Ascending aorta (tissue), 2 donors: ENCODE measurements at places on chromosomes 7 and 10. TPM values are rescaled to one million over a fixed set of nuclear protein-coding genes. Genes with fewer than 3 reads are reported as not detected.

- DNase-seq: no peak
Measured at GRCh38 chr7:107165341-107165740, 3.5 kb upstream of the HBP1 start.

DNA sequence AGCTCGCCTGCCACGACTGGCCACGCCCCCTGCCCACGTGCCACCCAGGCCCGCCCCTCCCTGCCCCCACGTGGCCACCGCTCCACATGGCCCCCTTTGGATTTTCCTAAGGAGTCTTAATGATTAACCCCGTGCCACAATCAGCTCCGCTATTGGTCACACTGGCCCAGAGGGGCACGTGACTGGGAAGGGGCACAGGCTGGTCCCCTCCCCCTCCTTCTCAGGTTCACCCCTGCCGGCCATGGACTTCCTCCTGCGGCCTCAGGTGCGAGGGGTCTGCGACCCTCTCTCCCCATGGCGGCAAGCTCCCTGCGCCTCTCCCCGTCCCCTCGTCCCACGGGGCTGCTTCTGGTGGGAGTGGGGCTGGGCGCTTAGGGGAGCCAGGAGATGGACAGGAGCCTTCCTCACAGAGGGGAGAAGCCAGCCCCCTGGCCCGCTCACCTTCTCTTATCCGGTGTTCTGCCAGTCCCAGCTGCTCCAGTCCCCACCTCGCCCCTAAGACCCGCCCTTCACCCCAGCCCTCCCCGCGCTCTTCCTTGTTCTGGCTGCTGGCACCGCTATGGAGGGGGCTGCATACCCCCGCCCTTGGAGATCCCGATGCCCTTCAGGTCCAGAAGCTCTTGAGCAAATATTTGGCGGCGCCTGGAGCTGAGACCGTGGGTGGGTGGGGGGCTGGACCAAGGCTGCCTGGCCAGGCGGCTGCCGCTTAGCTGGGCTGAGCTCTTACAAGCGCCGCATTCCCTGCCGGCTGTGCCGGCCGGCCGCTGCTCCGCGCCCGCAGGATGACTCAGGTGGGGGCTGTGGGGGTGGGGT is 3.2 kb downstream of the SLC4A2 start:
- DNase-seq: no peak

Gene PRKCQ
- total RNA-seq: not detected

DNA sequence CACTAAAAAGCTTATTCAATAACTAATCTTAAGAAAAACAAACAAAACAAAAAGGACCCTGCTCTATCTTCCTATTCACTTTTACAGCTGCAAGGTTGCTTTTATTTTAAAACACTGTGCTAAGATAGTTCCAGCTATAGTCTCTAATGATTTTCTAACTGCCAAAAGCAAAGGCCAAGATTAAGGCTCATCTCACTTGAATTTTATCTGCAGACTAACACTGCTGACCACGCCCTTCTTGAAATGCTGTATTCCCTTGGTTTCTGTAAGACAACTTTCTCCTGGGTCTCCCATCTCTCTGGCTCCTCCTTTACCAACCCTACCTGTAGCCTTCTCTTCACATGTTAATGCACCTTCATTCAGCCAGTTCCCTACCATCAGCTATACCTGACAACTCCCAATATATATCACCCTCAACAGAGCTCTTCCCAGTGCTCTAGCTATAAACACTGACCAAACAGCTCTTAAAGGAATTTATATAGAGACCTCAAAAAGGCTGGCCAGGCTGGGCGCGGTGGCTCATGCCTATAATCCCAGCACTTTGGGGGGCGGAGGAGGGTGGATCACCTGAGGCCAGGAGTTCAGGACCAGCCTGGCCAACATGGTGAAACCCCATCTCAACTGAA is 11.7 kb downstream of the SRPK2 start:
- no peak for DNase-seq

- no peak for DNase-seq
Measured at GRCh38 chr7:73451780-73452398, 18.3 kb downstream of the FZD9 start.

Gene CYP3A4
- not detected for total RNA-seq

DNA sequence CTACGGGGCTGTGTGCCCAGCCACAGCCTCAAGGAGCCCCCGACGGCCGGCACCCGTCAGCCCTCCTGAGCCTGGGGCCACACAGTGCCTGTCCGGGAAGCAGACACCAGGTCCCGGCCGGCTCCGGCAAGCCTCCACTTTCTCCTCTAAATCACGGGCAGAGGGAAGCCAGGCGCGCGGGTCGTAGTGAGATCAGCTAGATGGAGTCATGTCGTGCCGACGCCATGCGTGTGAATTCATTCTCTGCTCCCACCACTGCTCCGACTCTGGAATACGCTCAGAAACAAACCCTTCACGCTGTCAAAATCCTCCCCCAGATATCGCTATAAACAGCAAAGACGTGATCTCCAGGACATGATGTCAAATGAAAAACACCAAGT is 93.7 kb upstream of the DNAAF5 start:
- DNase-seq: no peak

- DNase-seq: no peak
Measured at GRCh38 chr10:116740971-116741370, 1.4 kb downstream of the HSPA12A start.

DNA sequence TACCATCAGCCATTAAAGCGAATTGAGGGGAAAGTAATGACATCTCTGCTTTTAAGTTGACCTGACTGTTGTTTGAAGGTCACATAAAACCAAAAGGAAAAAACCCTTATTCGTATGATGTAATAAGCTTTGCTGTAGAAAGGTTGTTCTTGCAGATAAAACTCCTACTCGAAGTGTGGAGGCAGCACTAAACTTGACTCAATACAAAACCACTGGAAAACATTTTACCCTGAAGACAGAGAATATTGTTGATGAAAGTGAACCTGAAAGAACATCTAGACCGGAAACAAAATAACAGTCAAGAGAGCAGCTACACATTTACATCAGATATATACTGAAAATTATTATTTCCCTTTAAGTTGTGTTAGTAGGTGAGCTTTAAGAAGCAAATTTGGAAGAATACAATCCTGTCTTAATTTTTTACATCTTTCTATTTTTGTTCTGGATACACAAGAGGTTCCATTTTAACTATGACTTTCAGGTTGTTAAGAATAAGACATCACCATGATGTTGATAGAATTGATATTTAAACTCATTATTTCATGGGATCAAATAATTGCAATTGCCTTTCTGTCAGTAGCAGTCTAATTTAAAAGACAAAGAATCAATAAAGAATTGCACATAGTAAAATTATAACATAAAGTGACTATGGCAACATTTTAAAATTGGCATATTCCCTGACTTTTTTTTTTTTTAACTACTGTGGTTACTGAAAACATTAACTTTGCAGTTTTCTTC is 6.4 kb downstream of the ETV1 start:
- DNase-seq: no peak

GRCh38 chr10:127756264-127756663 is 19.3 kb downstream of the FOXI2 start:
- no peak for DNase-seq

- DNase-seq: no peak
Measured at GRCh38 chr10:17764142-17764541, 12.1 kb downstream of the TMEM236 start.

- DNase-seq: no peak
Measured at GRCh38 chr7:33916357-33917081, 11.2 kb downstream of the BMPER start.

DNA sequence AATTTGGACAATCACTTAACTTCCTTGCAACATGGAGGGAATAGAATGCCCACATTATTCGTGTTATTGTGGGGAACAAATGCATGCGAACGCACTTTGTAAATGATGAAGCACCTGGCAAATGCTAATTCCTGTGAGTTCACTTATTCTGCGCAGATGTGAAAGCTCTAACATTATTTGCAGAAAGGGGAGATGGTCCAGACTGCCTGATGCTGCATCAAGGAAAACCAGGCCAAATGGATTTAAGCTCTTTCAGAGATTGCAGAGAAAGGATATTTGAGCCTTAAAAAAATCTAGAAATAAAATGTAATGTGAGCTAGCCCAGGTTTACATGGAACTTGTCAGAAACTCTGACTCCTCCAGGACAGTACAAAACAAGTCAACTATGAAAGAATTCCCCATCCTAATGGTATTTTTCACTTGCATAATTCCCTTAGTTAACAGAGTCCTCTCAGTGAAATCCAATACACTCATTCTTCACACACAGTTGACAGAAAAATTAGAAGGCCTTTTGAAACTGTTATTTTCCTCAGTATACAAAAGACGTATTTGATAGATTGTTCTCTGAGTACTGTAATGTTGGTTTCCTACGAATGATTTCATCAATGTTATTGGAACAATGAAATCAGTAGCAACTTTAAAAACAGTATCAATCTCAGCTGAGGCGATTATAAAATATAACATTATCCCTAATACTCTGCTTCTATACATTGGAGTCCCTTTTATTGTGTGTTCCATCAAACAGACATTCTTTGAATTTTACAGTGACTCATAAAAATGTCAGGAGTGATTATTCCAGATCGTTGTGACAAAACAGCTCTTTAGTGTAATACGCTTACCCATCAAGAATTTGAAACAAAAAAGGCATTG is 136.3 kb upstream of the ANK3 start:
- no peak for DNase-seq

DNA sequence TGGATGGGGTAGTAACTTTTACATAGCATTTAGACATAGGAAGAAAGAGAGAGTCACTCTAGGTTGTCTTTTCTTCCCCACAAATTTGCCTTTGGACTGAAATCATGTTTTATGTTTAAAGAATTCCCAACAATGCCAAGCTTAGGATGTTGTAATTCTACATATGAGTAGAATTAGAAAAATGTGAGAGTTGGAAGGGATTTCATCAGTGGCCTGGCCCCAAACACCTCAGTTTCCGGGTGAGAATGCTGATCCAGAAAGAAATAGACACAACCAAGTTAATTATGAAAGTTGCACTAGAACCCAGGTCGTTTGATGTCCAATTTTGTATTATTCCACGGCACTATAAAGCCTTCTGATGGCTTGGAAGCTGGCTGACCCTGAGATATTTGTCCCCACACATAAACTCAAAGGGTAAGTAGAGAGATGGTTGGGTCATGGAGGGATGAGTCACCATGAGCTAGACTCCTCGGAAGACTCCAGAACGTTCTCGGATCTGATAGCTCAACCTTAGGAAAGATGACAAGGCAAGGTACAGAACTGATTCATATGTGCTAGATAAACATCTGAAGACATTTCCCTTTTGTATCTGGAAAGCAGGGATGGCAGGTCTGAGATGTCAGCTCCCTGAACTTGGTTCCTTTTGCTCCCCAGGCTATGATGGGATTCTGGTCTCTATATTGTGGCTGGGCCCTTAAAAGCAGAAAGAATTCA is 48.8 kb upstream of the SLC35B4 start:
- no peak for DNase-seq

Gene SLIT1
- total RNA-seq: not detected

DNA sequence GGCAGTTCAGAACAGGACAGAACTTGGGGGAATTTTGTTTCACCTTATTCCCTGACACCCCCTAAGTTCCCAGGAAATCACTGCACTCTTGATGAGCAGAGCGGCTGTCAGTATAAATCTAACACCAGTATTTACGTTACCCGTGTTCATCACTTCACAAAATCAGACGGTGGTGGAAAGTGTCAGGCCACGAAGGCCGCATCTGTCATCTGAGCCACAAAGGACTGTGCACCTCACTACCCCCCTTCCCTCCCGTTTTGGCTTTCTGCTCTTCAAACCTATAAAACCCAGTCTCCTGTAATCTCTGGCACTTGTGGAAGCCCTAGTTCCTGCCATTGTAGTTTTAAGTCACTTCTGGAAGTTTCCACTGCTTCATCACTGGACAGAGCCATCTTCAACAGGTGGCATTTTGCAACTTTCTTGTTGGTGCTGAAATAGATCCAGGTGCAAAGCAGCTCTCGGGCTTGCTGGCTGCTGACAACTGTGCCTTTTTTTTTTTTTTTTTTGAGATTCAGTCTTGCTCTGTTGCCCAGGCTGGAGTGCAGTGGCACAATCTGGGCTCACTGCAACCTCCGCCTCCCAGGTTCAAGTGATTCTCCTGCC is 9.5 kb downstream of the ZFAND2A start:
- no peak for DNase-seq
